Hippocampal formation (tissue), 2 donors: ENCODE measurements at places on chromosomes 12 and 14.

- no peak for DNase-seq
Measured at GRCh38 chr12:47184813-47185212, 105.1 kb upstream of the AMIGO2 start.

DNA sequence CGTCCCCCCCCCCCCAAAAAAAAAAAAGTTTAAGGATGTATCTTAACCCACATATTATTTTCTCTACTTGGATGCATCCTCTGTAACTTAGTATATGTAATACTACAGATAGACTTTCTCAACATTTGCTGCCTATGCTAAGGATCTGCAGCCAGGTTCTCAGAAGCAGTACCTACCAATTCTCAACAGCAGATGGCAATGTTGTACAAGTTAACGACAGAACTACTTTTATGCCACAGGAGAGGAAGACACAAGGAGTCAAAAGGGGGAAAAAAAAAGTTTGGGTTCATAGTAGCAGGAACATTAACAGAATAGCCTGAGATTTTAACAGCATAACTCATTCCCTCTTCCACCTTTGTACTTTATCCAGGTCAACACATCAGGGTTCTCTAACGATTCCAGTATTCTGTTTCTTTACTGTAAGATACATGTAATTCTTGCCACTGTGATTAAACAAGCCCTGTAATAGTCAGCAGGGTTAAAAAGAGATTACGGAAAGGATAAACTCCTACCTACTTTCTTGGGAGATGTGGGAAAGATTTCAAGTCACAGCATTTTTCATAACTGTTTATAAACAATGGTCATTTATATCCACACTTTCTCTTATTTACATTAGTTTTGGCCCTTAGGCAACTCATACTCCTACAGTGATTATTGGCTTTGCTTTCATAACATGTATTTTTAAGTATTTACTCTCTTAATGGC is 5.7 kb upstream of the NEK9 start:
- peak; percentile 34 for DNase-seq

- DNase-seq: peak; percentile 41
Measured at GRCh38 chr14:102594514-102595175, 2.2 kb downstream of the RCOR1 start.

GRCh38 chr12:57309420-57309819 is 58.4 kb upstream of the STAC3 start:
- DNase-seq: no peak

GRCh38 chr12:29224572-29224971 is 75.5 kb downstream of the FAR2 start:
- DNase-seq: no peak

DNA sequence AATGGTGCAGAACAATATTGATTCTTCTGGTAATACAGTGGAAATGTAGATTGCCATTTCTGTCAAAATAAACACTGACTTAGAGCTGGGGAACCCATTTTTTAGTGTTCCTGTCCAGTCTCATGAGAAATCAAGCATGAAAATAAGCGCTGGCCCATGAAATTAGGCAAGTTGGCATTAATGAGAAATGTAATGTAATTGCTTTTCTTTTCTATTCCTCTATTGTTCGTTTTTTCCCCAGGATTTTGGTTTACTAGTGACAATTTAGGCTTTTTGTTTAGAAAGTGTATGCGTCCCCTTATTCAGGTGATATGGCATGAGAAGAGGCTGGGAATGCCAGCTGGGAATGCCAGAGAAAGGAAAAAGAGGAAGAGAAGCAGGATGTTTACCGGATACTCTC is 64.4 kb upstream of the KICS2 start:
- no peak for DNase-seq
